GM23338 (cell line): ENCODE measurements at places on chromosomes 2 and 18. TPM values are rescaled to one million over a fixed set of nuclear protein-coding genes. Genes with fewer than 3 reads are reported as not detected.
A peak's percentile ranks its signal among the peaks of the same experiment; 100 is the strongest.

GRCh38 chr2:10911291-10912075, at the start of gene KCNF1:
Gene KCNF1, plus strand, starts transcription at chr2:10911934. Its CDS starts 493 bp downstream, at chr2:10912427.
- H3K4me3 ChIP-seq: peak within 1 kb of the TSS; percentile 71
- peaks cover 40% of the 10 kb centered on the region for H3K27me3 ChIP-seq
- peak; percentile 74 for DNase-seq
- H3K36me3 ChIP-seq: no peaks in the 10 kb centered on the region
- H3K27ac ChIP-seq: no peak within 1 kb of the TSS

Gene HOXD12
- not detected in 2 replicates for total RNA-seq

DNA sequence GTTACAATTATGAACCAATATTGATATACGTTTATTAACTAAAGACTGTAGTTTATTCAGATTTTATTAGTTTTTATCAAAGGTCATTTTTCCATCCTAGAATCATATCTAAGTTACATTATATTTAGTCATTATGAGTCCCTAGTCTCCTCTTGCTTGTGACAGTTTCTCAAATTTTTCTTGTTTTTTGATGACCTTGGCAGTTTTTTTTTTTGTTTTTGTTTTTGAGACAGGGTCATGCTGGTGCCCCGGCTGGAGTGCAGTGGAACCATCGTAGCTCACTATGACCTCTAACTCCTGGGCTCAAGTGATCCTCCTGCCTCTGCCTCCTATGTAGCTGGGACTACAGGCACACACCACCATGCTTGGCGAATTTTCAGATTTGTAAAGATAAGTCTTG, 18.3 kb upstream of the SLC39A10 start:
- peaks cover 16% of the 10 kb centered on the region for H3K4me1 ChIP-seq
- peak overlapping the region; percentile 73; the same call in 1 of the 2 replicates for H3K27ac ChIP-seq
- peaks cover 4% of the 10 kb centered on the region; the same call in 1 of the 2 replicates for H3K36me3 ChIP-seq
- DNase-seq: no peak

DNA sequence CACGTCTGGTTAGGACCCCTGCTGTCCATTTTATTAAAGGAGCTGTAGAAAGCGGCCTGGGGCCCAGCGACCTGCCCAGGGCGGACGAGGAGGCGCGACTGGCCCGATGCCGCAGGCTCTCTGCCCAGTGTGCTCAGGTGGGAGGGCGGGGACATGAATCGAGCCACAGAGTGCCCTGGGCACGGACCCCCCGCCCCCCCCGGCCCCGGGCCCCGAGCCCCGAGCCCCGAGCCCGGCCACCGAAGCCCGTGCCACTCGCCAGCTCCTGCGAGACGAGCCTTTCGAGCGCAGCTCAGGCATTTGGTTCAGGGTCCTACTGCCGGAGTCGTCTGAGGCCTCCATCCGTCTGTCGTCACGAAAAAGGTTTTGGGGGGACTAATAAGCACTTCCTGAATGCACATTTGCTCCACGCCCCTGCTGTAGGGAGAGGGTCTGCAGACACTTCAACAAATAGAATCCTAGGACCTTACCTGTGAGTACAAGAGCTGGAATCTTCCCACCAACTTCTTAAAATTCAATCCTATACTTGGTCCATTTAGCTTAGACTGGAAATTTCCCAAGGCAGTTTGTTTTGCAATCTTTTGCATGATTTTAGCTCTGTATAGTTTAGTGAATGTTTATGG, 602 bp upstream of the ADAM17 start:
- H3K27ac ChIP-seq: peak overlapping the region; percentile 99
- H3K36me3 ChIP-seq: no peaks in the 10 kb centered on the region
- H3K4me3 ChIP-seq: peak overlapping the region; percentile 98
- peaks cover 23% of the 10 kb centered on the region for H3K4me1 ChIP-seq
- no peak for DNase-seq

Gene ATG9A
- total RNA-seq: 54.2 and 62.7 TPM in 2 replicates

- no peaks in the 10 kb centered on the region for H3K36me3 ChIP-seq
- no peak overlapping the region for H3K4me3 ChIP-seq
- peak; percentile 39 for DNase-seq
- no peaks in the 10 kb centered on the region for H3K27me3 ChIP-seq
Observed at GRCh38 chr18:23324056-23324811, 128.9 kb upstream of the RIOK3 start.

Gene CNTNAP5
- total RNA-seq: 0.08 and 0.49 TPM in 2 replicates

Gene SLC38A11
- not detected in 2 replicates for total RNA-seq

DNA sequence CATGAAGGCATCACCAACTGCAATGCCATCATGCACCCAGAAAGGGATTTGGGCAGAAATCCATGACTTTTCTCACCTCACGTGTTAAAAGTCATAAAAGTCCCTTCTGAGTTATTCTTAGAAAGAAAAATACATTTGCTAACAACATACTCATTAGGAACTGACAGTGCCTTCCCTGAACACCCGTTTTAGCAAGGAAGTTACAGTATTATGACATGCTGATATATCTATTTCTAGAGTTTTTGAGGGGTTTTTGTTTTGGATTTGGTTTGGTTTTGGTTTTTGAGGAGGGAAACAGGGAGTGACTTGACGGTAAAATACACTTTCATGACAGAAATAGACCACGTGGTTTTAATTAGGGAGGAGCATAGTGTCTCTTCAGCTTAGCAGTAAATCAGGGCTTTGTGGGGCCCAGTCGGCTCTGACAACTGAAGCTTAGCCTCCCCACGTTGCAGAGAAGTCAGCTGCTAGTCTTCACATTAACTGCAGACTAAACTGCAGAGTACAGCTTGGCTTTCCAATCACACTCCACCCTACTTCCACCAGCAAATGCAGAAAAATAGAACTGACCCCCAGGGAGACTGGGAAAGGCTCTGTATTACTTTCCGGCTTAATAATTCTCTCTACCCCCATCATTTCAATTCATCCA, 141.4 kb downstream of the FAM124B start:
- H3K4me1 ChIP-seq: peaks cover 14% of the 10 kb centered on the region
- no peak overlapping the region for H3K4me3 ChIP-seq
- H3K36me3 ChIP-seq: no peaks in the 10 kb centered on the region
- no peaks in the 10 kb centered on the region for H3K27me3 ChIP-seq
- no peak for DNase-seq
- no peak overlapping the region for H3K27ac ChIP-seq

Gene CCDC85A
- total RNA-seq: 0.24 and 0.47 TPM in 2 replicates

- H3K4me3 ChIP-seq: no peak overlapping the region
- DNase-seq: no peak
- peaks cover 11% of the 10 kb centered on the region for H3K4me1 ChIP-seq
Observed at GRCh38 chr2:136131484-136131960, 13.6 kb upstream of the CXCR4 start.

DNA sequence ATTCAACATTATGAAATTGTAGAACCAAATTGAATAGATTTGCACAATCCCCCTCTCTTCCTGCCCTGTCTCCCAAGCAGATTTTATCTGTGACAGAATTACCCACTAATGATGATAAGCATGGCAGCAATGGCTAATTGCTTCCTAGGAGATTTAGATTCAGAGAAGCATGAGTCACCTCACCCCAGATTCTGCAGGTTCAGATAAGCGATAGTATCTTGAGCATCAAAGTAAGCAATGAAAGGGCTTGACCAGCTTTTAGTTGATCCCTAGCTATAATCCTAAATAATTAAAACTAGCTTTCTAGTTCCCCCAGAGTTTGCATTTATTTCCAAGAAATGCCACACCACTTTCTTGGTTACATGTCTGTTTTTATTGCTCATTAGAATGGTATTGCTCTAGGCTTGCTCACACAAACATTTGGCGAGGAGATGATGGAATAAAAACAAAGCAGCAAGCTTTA, 204.3 kb downstream of the GULP1 start:
- DNase-seq: no peak
- no peaks in the 10 kb centered on the region for H3K27me3 ChIP-seq
- H3K4me3 ChIP-seq: no peak overlapping the region

- no peak for DNase-seq
- no peak overlapping the region for H3K27ac ChIP-seq
- H3K4me1 ChIP-seq: no peaks in the 10 kb centered on the region
- no peaks in the 10 kb centered on the region for H3K36me3 ChIP-seq
- H3K27me3 ChIP-seq: no peaks in the 10 kb centered on the region
Observed at GRCh38 chr2:231287696-231288095, 89.3 kb downstream of the ARMC9 start.

Gene FRZB
- total RNA-seq: 0.52 and 1.0 TPM in 2 replicates

DNA sequence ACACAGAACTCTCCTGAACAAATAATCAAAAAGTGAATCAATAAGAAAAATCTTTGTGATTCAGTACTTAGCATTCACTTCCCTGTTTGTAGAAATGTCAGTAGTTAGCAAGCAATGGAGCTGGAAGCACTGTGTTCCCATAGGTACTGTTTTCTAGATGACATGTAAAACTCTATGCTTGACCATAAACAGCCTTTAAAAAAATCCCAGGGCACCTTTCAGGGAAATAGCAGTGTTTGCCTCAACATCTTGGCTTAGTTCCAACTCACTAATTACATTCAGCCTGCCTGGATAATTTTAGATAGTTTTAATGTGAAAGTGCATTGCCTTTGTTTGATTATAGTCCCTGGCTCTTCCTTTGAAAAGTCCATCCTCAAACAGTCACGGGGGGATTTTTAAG, 721.8 kb downstream of the ERBB4 start:
- no peaks in the 10 kb centered on the region for H3K27me3 ChIP-seq
- no peak overlapping the region for H3K27ac ChIP-seq
- no peak for DNase-seq
- H3K36me3 ChIP-seq: no peaks in the 10 kb centered on the region

GRCh38 chr2:186348200-186348599, 137.9 kb upstream of the ZC3H15 start:
- DNase-seq: no peak
- no peak overlapping the region for H3K27ac ChIP-seq
- no peaks in the 10 kb centered on the region for H3K36me3 ChIP-seq
- H3K27me3 ChIP-seq: no peaks in the 10 kb centered on the region
- H3K4me3 ChIP-seq: no peak overlapping the region

DNA sequence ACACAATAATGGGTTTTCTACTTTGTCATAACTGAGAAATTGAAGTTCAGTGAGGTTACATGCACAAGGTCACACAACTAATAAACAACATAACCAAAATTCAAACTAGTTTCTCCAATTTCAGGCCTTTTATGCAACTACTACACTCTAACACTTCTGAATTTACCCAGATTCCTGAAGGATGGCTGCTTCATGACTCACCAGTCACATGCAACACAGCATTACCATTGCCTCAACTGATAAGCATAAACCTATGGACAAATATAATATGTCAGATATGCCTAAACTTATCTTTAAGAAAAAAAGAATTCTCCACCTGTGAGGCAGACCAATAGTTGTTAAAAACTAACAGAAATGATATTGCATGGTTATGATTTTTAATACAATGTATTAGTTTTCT, 586.5 kb upstream of the SLC8A1 start:
- H3K36me3 ChIP-seq: 0 out of 2 replicates have a peak, but pooled peaks cover 4% of the 10 kb centered on the region
- DNase-seq: no peak
- no peaks in the 10 kb centered on the region for H3K27me3 ChIP-seq
- H3K4me3 ChIP-seq: no peak overlapping the region

Gene CIB4
- not detected in 2 replicates for total RNA-seq

DNA sequence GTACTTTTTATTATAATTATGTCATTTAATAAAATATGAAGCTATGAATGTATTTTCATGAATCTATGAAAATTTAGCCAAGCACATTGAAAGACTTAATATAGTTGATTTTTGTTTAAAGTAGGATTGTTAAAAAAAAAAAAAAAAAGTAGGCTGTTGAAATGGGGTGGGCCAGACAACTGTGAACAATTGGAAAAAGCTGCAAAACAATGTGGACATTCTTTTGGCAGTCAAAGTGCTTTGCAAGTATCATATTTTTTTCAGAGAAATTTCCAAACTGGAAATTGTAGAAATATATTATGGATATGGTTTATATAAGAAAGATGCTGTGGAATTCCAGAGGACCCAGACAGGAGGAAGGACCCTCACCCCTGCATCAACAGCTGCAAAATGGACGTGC, 82.1 kb downstream of the ETAA1 start:
- H3K4me1 ChIP-seq: peaks cover 20% of the 10 kb centered on the region
- H3K27ac ChIP-seq: no peak overlapping the region

DNA sequence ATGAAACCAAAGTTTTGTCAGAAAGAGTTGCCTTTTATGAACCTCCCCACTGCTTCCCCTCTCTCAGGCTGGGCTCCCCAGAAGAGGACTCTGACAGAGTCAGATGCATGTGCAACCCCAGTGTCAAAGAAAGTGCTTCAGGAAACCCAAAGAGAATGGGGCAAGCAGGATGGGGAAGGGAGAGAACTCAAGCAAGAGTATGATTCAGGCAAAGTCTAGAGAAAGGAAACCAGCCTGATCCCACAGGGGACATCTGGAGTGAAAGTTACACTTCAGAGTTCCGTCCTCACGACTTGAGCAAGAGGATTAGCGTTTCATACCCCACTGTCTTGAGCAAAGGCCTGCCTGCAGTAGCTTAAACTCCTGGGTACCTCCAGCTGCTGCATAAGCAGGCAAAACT, 51.8 kb upstream of the EPC2 start:
- peaks cover 10% of the 10 kb centered on the region; the same call in 1 of the 2 replicates for H3K4me1 ChIP-seq
- no peak overlapping the region for H3K27ac ChIP-seq
- no peaks in the 10 kb centered on the region for H3K27me3 ChIP-seq
- H3K36me3 ChIP-seq: no peaks in the 10 kb centered on the region
- DNase-seq: no peak

- H3K27me3 ChIP-seq: peaks cover 26% of the 10 kb centered on the region
- no peak overlapping the region for H3K27ac ChIP-seq
- H3K4me3 ChIP-seq: no peak overlapping the region
- peaks cover 3% of the 10 kb centered on the region; the same call in 1 of the 2 replicates for H3K4me1 ChIP-seq
Observed at GRCh38 chr2:94995553-94996304, 29.8 kb upstream of the MAL start.

GRCh38 chr2:43013821-43014345, 212.5 kb downstream of the ZFP36L2 start:
- H3K36me3 ChIP-seq: no peaks in the 10 kb centered on the region
- peak; percentile 38 for DNase-seq
- H3K4me3 ChIP-seq: no peak overlapping the region
- H3K27me3 ChIP-seq: no peaks in the 10 kb centered on the region
- peaks cover 7% of the 10 kb centered on the region; the same call in 1 of the 2 replicates for H3K4me1 ChIP-seq

GRCh38 chr18:72171596-72171995, 372.5 kb downstream of the CBLN2 start:
- no peak for DNase-seq
- no peaks in the 10 kb centered on the region; the same call in 1 of the 2 replicates for H3K27me3 ChIP-seq
- no peaks in the 10 kb centered on the region for H3K4me1 ChIP-seq
- H3K4me3 ChIP-seq: no peak overlapping the region
- no peak overlapping the region for H3K27ac ChIP-seq

Gene MYO3B
- 0.19 and 0.42 TPM in 2 replicates for total RNA-seq

GRCh38 chr2:65728477-65729180, 296.2 kb upstream of the SPRED2 start:
- no peaks in the 10 kb centered on the region for H3K27me3 ChIP-seq
- no peak overlapping the region for H3K27ac ChIP-seq
- H3K36me3 ChIP-seq: peaks cover 5% of the 10 kb centered on the region; the same call in 1 of the 2 replicates
- peaks cover 10% of the 10 kb centered on the region for H3K4me1 ChIP-seq
